ENCODE measurements at places on chromosomes 11 and 22. TPM values are rescaled to one million over a fixed set of nuclear protein-coding genes. Genes with fewer than 3 reads are reported as not detected.

DNA sequence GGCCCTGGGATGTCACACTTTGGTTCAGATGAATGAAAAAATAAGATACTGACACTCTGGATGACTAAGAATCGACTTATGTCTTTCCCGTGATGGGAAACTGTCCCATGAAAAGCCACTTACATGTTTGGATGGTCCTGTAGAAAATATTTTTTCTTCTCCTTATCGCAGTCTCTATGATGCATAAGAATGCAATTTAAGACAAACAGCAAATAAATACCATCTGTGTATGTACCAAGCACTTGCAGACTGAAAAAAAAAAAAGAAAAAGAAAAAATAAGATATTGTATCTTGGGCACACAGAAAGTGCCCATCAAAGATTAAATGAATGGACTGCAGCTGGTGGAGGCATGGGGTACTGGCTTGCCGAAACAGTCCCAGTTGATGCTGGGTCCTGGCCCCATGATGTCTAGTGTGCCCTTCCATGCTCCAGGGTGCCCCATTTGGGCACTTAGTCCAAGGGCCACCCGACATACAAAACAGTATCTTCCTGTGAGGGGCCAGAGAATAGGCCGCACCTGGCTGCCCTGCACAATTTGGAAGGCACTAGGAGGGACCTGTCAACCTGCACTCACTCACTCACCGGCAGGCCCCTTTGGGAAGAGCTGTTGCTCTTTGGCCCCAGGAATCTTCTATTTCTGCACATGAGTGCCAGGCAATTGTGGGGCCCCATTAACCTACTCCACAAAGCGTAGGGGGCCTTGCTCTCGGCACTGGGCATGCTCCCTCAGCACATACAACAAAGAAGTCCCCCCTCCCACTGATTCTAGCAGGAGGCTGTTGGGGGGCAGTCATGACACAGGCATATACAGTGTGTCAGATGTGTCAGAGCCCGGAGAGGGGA lies 2.5 kb upstream of the ZBED4 start:
- no peak for DNase-seq

DNA sequence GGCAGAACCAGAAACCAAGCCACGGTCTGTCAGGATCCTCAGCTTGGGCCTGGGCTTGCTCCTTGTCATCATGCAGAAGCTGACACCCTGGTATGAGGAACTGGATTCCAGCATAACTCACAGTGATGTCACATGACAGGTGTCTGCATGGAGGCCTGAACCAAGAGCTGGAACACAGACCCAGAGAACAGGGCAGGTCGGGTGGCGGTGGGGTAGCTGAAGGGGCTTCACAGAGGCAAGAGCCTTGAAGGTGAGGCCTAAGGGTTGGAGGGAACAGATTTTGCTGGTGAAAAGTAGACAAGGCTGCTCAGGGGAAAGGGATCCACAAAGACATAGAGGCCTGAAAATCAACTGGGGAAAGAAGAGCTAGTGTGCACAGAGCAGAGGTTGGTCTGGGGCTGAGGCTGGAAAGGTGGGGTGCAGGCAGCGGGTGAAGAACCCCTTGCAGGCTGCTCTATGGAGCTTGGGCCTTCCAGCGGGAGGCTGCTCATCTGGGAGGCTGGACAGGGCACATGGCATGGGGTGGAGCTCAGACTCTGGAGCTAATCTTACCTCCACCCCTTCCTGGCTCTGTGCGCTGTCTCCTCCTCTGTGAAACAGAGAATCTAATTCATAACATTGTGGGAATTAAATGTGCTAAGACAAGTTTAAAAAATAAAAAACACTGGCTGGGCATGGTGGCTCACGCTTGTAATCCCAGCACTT lies 18.4 kb upstream of the RPS3 start:
- DNase-seq: no peak

DNA sequence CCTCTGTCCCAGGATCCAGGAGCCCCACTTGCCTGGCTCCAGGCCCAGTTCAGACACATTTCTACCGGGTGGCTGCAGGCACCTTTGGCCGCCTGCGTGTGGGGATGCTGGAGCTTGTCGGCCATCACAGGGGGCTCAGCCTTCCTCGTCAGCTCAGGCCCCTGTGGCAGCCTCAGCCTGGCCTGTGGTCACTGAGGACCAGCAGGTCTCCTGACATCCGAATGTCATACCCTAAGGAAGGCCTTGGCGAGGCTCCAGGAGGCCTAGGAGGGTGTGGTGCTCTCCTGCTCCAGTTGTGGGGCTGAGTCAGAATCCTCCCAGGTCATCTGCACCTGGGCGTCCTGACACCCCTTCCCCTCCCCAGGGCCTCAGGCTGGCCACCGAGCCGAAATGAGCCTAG lies 14.9 kb upstream of the SOX10 start:
- DNase-seq: no peak

GRCh38 chr22:35977136-35977535 lies 51.5 kb downstream of the RBFOX2 start:
- DNase-seq: no peak

GRCh38 chr11:123314972-123315371 lies 115.1 kb upstream of the GRAMD1B start:
- DNase-seq: no peak

DNA sequence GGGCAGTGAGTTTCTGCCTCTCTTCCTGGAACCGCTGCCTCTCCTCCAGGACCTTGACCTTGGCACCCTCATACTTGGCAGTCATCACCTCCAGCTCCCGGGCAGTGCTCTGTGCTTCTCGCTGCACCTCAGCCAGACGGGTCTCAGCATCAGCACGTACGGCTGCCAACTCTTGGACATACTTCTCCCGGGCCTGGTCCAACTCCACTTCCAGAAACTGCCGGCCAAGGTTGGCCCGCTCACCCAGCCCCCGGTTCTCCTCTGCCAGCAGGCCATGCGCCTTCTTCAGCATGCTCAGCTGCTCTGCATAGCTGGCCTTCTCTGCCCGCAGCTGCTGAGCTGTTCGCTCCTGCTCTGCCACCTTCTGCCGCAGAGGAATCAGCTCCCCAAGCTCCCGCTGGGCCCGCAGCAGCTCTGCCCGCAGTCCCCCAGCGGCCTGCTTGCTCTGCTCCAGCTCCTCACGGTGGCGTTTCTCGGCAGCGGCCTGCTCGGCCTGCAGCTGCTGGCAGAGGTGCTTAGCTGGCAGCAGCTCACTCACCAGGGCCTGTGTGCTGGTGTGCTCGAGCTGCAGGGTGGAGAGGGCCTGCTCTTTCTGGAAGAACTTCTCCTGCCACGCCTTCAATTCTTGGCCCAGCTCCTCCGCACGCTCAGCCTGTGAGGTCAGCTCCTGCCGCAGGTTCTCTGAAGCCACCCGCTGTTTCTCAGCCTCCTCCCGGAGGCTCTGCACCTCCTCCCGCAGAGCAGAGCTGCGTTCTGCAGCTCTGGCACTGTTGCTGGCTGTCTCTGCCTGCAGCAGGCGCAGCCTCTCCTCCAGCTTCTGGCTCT lies 14.4 kb downstream of the IL18BP start:
- no peak for DNase-seq

- no peak for DNase-seq
Measured at GRCh38 chr11:133082453-133082781, 449.9 kb downstream of the OPCML start.

- DNase-seq: no peak
Measured at GRCh38 chr22:32591620-32592019, 117.0 kb downstream of the FBXO7 start.

GRCh38 chr11:8722809-8723208 lies 40.2 kb downstream of the RPL27A start:
- DNase-seq: no peak

DNA sequence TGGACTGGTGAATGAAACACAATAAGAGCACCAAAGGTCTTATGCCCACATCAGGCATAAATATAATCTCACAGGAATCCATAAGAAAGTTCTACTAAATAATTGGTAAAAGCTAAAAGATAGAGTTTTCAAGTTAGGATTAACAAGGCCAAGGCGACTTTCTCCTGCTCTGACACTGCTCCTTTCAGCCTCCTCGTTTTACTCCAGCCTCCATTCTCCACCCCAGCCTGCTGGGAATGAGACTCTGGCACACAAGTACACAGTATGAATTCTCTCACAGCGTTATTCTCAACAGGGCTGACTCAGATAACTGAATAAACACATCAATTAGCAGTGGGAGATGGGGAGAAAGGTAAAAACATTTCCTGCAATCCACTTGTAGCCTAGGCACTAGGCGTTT lies 94.9 kb downstream of the APOL5 start:
- DNase-seq: no peak

DNA sequence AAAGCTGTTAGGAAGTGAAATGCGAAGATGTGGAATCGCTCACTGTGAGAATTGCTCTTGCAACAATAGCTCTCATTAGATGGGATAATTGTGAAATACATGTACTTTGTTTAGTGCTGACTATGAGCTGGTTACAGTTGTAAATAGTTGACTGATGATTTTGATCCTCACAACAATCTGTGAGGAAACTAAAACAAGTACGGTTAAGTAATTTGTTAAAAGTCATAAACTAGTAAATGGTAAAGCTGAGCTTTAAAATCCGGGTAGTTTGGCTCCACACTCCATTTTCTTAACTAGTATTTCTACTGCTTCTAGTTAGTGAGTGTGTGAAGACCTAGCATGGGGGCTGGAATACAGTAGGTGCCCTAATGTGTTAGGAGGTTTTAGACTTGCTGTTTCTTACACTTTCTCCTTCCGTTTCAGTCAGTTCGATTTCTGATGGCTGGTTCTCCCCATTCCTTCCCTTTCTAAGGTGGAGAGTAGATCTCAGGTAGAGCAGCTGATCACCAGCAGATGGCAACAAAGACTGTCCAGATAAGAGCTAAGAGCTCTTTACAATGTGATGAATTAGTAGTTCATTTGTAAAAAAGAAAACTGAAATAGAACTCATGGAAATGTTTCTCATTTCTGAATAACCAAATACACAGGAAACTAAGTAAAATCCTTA lies 16.3 kb upstream of the CYP2R1 start:
- DNase-seq: peak; percentile 64

GRCh38 chr11:116192509-116193210 lies 580.1 kb downstream of the BUD13 start:
- DNase-seq: no peak

DNA sequence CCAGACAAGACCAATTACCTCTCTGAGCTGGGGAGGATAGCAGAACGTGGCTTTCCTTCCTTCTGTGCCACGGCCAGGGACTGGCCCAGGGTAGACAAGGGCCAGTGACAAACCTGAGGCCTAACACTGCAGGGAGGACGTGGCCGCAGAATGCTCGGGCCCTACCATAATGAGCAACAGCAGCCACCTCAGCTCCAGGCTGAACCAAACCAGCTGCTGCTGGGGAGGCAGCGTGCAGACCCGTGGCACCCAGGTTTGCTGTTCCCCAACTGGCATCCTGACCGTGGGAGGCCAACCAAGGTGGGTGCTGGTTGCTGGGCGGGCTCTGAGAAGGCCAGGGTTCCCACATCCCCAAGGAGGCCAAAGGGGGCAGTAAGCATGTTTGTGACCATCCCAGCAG lies 83.0 kb downstream of the MORC2 start:
- no peak for DNase-seq

GRCh38 chr22:48248901-48249455 lies 1486.5 kb downstream of the TBC1D22A start:
- no peak for DNase-seq

- no peak for DNase-seq
Measured at GRCh38 chr11:68942751-68943271, 38.0 kb downstream of the MRGPRD start.

- DNase-seq: no peak
Measured at GRCh38 chr22:44365832-44366231, 53.1 kb upstream of the SHISAL1 start.

GRCh38 chr11:12885717-12886239 lies 123.3 kb upstream of the RASSF10 start:
- peak; percentile 35 for DNase-seq

GRCh38 chr11:46357483-46357936 lies 10.2 kb downstream of the DGKZ start:
- no peak for DNase-seq

- DNase-seq: peak; percentile 14
Measured at GRCh38 chr11:17989306-17989705, 23.5 kb downstream of the SERGEF start.

GRCh38 chr22:28942801-28943500 lies 59.6 kb downstream of the ZNRF3 start:
- DNase-seq: no peak

- DNase-seq: no peak
Measured at GRCh38 chr11:76792505-76793264, 9.5 kb downstream of the TSKU start.

DNA sequence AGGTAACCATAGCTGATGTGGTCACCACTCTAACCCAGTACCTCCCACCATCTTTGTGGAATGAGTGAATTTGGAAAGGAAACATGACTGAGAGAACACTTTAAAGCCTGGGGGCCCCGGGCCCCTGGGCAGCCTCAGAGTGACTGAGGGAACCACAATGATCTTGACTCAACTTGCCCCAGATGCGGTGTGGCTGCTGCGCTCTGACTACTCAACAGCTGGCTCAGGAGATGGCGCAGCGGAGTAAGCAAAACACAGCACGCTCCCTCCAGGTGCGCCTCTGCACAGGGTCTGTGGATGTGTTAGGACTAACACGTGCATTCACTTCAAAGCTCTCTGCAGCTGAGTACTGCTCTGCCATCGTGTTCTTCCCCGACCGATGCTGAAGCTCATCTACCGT lies 5.9 kb downstream of the RNF215 start:
- no peak for DNase-seq

GRCh38 chr11:93775289-93775688 lies 8.8 kb upstream of the MED17 start:
- peak; percentile 42 for DNase-seq

- DNase-seq: no peak
Measured at GRCh38 chr11:64691543-64691942, 31.5 kb downstream of the NRXN2 start.

DNA sequence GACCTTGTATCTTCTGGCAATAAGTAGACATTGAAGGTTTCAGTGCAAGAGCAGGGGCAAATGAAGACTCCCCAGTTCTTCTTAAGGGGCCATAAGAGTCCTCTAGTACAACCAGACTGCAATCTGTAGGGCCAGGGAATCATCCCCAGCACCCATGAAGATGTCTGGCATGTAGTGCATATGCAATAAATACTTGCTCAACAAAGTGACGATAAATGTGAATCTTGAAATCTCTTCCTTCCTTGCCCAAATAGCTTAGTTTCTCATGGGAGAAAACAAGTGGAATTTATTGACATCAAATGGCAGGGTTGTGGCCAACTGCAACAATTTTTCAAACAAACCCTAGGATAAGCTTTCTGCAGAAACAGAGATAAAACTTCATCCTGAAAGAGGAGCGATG lies 107.6 kb downstream of the ABTB2 start:
- DNase-seq: no peak

The NUDT8 gene
- total RNA-seq: 10.7 TPM

The THY1 gene
- total RNA-seq: 0.28 TPM

The GTSE1 gene
- 2.7 TPM for total RNA-seq

The OR2AG1 gene
- not detected for total RNA-seq

The TEX12 gene
- total RNA-seq: not detected

The ENTHD1 gene
- total RNA-seq: not detected

The GRAMD1B gene
- 3.7 TPM for total RNA-seq

The OR6T1 gene
- not detected for total RNA-seq

Measured in dermis blood vessel endothelial cell (primary cell).